NCI-H345 (cell line): ENCODE measurements at places on chromosomes 1 and 21.

DNA sequence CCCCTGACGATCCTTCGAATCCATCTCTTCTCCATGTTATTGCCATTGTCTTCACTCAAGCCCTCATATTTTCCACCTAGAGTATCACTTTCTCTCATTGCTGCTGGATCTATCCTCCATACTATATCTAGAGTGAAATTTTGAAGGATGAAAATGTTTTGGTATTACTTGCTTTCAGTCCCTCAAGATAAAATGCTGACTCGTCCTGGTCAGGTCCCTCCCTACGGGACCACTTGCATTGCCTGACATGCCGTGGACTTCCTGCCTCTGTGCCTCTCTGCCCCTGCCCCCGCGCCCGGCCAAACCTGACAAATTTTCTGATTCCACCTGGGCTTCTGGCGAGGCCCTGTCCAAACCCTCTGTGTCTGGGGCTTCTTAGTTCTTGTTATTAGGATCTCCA, 23.6 kb downstream of the SPATA46 start:
- no peak for DNase-seq

DNA sequence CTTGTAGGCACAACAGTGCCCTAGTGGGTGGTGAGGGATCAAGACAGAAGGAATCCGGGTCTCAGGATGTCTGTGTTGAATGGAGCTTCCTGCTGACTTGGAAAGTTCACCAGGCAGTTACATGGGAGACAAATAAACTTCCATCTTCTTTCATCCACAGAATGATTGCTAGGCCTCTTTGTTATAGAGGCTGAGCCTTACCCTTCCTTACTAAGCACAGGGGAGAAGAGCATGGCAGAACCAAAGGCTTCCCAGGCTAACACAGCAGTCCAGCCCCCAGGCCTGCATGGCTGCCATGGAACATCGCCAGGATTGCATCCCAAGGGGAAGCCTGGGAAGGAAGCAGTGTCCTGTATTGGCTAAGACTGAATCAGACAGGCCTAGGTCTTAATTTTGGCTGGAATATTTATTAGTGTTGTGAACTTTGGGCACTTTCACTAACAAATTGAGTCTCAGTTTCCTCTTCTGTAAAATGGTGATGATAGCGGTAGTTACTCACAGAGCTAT, 18.7 kb downstream of the HEYL start:
- no peak for DNase-seq

DNA sequence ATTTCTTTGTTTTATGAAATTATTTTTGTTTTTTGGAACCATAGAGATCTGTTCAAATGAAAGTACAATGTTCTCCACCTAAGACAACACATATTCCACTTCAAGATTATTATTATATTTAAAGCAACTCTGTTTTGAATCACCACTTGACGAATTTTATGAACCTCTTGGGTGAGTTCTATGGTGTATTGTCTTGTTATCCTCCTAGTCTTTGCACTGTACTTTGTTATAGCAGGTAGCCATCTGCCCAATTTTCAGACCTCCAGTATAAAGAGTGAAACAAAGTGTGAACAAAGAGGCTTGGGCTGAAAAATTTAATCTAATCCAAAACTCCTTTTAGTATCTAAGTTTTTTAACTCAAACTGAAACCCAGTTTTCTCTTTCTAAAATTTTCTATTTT, 71.0 kb downstream of the LRRC7 start:
- DNase-seq, result no peak

- DNase-seq, result peak; percentile 94
These were observed 1.7 kb downstream of the TSPEAR start for GRCh38 chr21:44709426-44710293.

DNA sequence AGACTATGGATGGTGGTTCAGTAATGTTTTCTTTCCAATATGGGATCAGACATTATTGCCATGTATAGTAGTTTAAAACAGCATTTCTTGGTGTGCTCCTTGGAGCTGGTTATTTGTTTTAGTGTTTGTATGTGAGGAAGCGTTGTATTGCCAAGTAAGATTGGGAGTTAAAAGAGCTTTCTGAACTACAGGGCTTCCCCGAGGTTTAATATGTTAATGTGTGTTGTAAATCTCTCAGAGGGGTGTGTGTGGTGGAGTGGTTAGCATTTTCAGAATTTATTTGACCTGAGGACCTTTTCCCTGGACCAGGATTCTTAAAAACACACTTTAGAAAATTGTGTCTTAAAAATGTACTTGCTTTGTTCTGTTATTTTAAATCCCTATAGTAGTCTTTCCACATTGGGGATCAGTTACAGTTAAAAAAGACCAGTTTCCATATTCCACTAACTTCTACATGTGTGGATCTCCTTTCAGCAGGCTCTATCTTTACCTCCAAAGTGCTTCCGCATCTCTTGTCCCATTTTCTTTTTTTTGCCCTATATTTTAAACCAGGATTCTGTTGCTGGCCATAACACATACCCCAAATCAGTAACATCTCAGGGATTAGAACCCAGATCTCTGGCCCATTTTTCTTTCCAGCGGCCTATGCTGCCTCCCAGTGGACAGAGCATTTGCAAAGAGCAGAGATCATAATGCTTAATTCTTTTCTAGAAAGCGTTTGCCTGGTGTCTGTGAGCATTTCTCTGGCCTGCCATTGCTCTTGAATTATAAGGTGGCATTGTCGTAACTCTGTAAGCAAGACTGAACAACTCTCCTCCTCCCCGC, 58.6 kb downstream of the PBX1 start:
- peak; percentile 31 for DNase-seq
